ENCODE measurements at places on chromosomes 13 and 19.
A peak's percentile ranks its signal among the peaks of the same experiment; 100 is the strongest.

DNA sequence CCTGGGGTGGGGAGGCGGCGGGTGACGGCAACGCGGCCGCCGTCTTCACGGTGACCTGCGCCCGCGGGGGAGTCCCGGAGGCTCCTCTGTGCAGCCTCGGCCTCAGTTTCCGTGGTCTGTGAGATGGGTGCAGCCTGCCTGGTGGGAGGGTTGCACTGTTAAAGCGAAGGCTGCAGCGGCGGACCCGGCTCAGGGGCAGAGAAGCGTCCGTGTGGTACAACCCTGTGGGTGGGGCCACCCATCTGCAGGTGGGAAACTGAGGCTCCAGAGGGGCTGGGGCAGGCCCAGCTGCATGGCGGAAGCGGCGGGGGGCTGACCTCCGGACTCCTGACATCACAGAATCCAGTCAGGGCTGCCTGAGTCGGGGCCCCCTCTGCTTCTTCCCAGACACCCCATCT is 481 bp downstream of the FGF22 start:
- no peak for DNase-seq

GRCh38 chr19:49512970-49513745 is 697 bp downstream of the FCGRT start:
- no peak for DNase-seq

GRCh38 chr19:29971002-29971401 is 29.0 kb downstream of the URI1 start:
- no peak for DNase-seq

- no peak for DNase-seq
Observed at GRCh38 chr13:30829833-30830637, 76.0 kb upstream of the MEDAG start.

GRCh38 chr13:39510316-39510695 is 92.7 kb downstream of the LHFPL6 start:
- no peak for DNase-seq

GRCh38 chr13:106678646-106679418 is 110.9 kb upstream of the ARGLU1 start:
- DNase-seq: no peak

- DNase-seq: peak; percentile 95
Observed at GRCh38 chr19:13033819-13034611, 38.7 kb downstream of the NFIX start.

DNA sequence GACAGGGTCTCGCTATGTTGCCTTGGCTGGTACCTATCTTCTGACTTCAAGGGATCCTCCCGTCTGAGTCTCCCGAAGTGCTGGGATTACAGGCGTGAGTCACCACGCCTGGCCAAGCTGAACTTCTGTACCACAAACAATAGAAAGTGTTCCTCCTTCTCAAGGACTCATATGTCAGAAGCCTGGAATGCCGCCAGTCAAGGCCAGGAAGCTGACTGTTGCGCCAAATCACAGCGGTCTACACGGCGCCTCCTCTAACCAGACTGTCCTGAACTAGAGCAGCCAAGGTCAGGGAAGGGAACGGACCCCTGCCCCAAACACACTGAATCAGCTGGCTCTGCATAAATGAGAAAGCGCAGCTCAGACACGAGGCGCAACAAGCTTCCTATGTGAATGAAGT is 14.6 kb downstream of the RAB20 start:
- DNase-seq: no peak

GRCh38 chr13:105070452-105070851 is 1465.0 kb downstream of the EFNB2 start:
- DNase-seq: no peak

DNA sequence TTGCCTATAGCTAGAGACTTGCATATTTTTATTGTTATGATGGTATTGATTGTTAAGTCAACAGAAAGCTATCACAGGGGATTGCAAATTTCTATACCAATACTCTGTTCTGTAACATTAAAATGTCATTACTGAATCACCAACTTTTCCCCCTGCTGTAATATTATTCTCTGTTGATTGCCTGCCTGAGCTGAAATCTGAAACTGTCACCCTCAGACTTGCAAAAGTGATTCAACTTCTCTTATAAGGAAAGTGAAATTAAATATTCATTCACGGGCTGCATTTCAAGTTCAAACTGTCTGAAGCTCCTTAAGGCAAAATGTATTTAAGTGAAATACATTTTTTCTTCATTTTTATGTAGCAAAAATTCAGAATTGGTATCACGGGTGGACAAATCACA is 723.2 kb downstream of the PCDH9 start:
- no peak for DNase-seq

- DNase-seq: peak; percentile 12
Observed at GRCh38 chr19:16889366-16889882, 625 bp downstream of the F2RL3 start.

DNA sequence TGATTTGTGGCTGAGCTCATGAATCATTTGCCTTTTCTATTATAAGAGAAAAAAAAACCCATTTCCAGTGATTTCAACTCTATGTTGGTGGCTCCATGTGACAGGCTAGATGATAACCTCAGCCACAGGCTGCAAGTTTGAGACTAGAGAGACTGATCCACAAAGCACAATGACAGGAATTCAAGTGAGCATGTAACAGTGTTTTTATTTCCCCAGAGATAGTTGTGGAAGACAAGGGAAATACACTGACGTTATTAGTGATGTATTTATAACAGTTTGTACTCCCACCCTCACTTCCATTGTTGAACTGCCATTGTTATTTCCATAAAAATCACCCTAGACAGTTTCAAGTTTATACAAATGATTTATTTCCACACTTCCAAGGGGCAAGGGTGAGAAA is 27.9 kb upstream of the EDNRB start:
- DNase-seq: no peak

- no peak for DNase-seq
Observed at GRCh38 chr19:40282209-40282580, 3.0 kb downstream of the AKT2 start.

Measured in cerebellar cortex (tissue), 1 donor.